Stimulated activated CD4-positive, alpha-beta T cell treated with anti-CD3 and anti-CD28 coated beads, Interleukin-2, amount 100 ng/mL, for 48 hours (primary cell): ENCODE measurements at places on chromosomes 3 and 15.

DNA sequence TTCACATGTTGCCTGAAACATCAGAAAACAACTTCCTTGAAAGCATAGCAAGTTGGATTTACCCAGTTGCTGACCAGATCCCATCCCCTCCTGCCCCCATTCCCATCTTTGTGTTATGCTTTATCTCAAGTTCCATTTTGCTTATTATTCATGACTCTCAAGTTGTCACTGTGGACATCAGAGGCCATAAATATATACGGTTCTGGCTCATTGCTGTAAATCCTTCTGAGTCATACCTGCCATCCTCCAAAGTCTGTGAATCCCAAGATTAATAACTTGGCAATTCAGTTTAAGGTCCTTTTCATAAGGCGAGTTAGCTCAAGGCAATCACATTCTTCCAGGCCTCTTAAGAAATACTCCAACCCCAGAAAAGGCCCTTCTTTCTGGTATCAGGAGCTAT, 126.2 kb upstream of the C2CD4B start:
- DNase-seq = no peak

- DNase-seq = no peak
Measured at GRCh38 chr3:14410503-14411165, 8.2 kb downstream of the SLC6A6 start.

- DNase-seq = no peak
Measured at GRCh38 chr15:98737159-98737558, 88.8 kb downstream of the IGF1R start.

DNA sequence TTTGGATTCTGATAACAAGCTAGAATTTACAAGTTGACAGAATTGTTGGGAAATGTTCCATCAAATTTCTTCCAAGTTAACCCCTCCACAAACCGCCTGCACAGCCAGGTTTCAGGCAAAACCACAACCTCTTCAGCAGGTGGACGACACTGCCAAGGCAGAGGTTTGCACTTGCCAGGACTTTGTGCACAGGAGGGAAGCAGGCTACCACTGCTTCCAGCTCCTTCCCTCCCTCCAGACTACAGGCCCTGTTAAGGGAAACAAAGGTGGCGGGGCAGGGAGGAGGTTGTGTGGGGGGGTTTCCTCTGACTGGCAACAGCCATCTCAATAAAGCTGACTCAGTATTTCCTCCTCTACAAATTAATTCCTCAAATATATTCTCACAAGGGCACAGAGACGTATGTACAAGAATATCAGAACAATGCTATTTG, 42.2 kb downstream of the TBC1D2B start:
- no peak for DNase-seq

GRCh38 chr3:38551026-38551832, 55.1 kb downstream of the EXOG start:
- no peak for DNase-seq

DNA sequence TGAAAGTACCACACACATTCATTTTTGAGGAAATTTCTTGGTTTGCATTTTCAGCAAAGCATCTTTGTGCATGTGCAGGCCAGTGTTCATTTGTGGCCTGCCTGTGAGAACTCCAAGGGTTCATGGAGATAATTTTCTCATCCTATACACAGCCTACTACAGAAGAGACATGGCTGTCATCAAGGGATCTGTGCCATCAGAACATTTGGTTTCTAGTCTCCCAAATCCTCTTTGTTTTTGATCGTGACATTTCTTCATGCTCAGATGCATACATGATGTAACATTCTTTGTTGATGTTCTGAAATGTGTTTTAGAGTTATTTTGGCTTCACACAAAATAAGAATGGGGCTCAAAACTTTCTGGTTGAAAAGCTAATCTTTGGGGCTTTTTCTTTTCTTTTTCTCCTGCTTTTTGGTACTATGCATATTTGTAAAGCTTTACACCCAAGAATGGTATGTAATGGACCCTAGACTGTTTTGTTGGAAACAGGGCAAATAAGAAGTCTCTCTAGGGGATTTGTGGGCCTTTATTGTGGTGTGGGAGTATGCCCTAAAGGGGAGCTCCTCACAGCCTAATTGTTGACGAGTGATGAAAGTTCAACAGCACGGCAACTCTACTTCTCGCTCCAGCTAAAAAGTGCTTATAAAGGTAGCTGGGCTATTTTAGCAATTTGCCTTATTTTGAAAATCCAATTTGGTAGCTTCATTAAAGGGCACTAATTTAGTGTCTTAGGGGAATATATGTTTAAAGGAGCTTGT, 3.2 kb upstream of the ARPP21 start:
- DNase-seq = no peak

DNA sequence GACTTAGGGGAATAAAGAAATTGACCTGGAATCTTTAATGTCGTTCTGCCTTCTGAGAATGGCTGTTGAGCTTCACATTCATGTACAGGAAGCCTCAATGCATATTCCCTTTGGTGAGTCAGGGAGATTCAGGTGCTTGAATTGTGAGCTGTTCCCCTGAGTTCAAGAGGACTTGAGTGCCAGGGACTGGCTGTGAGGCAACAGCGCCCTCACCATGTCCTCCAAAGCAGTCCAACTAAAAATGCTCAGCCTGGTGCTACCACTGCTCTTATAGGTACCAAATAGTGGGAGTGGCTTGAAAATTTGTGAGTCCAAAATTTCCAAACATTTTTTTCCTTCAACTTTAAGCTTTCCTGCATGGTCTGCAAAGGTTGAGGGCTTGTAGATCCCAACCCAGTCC, 54.1 kb downstream of the LEO1 start:
- no peak for DNase-seq

DNA sequence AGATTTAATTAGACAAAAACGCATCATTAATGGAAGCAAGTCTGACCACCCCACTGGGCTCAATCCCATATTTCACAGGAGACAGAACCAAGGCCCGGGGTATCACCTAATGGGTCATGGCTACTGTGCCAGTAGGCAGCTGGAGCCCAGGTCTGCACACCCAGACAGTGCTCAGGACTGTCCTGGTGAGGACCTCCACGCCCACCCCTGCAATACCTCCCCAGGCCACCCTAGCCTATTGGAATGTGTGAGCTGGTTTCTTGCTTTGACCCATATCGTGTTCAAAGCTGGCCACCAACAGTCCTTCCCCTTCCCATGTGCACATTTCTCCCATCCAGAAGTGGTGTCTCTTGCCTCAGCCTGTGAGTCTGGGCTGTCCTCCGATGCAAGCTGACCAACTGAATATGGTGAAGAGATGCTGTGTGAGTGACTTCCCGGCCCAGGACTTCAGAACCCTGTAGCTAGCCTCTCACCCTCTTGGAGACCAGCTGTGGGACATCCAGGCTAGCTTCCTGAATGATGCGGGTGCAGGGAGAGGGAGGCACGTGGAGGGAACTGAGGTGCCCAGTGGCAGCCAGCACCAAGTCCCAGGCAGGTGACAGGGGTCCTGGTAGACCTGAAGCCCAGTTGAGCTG, 19.1 kb downstream of the SLC6A20 start:
- DNase-seq = no peak
